ENCODE measurements at places on chromosomes 4 and X.

DNA sequence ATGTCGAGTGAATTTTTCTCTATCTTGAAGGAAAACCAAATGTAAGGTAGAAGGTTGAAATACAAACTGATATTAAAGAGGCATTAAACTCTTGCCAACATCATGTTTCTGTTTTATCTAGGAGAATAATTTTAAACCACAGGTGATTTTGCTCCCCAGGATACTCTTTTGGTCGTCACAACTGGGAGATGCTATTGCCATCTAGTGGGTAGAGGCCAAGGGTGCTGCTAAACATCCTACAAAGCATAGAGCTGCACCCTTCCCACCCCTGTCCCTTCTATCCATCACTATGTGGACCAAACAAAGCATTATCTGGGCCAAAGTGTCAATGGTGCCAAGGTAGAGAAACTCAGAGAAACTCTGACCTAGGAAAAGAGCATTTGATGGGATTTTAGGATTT is 154.6 kb upstream of the MAGEB2 start:
- DNase-seq = no peak

- DNase-seq = no peak
Measured at GRCh38 chrX:140817943-140818342, 108.4 kb downstream of the LINC00632 start.

DNA sequence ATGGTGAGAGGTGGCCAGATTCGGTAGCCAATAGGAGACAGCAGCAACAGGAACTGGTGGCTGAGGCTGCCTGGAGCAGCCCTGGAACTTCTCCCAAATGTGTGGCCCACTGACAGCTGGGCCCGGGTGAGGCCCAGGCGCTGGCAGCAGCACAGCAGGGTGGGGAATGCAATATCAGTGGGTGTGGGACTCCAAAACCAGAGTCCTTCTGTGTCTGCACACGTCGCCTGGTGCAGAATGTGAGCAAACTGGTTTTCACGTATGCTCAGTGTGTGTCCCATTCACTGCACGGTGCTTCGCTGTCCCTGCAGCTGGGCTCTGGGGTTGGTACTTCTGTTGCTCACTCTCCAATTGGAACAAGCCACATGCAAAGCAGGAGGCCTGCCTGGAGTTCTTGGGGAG is 14.4 kb upstream of the CENPU start:
- DNase-seq = no peak

DNA sequence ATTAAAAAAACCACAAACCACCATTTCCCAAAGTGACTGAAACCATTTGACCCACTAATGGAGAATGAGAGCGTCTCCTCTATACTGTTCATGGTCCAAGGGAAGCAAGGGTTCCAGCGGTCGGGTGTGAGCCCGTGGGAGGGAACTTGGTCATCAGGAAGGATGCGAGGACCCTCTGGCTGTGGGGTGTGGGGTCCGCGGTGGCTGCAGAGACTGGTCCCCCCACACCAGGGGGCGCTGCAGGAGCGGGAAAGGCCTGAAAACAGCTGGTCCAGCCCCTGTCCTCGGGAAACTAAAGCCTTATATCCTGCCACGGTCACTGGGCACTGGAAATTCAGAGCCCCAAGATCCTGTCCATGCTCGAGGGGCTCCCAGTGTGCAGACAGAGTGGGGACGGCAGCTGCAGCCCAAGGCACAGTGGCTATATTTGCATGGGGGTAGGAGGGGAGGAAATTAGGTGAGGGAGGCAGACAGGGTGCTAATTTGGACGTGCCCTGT is 4.3 kb downstream of the BLOC1S4 start:
- DNase-seq = peak; percentile 57

GRCh38 chr4:56544573-56545131 is 39.1 kb downstream of the ARL9 start:
- DNase-seq = peak; percentile 56

DNA sequence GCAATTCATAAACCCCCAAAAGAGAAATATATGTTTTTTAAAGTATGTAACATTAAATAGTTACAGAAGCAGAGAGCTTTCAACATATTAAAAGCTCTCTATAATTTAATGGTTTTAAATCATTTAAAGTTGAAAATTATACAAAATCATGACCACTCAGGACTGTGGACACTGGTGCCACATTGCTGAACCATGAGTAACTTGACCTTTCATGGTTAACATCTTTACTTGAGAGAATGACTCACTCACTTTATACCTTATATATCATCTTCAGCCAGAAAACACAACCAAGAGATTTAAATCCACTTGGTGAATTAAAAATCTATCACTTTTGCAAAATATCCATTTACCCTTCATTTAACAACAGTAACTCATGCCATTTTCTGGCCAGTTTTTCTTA is 584.3 kb upstream of the SMIM31 start:
- DNase-seq = no peak

GRCh38 chrX:145910017-145910416 is 92.4 kb downstream of the SLITRK2 start:
- no peak for DNase-seq

DNA sequence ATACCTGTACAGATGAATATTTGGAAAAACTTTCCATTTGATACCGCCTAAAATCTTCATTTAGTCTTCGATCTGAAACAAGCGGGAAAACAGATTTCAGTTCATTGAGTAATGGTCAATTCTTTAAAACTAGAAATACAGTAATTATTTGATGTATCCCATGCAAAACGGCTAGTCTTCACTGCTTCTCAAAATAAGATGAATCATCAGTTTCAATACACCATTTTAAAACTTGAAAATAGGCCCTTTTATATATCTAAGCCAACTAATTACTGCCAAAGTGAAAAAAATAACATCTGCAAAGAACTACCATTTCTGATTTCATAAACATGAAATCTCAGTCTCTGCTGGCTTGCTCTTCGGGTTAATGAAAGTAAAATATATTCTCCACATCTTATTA is 11.0 kb downstream of the SCLT1 start:
- no peak for DNase-seq

All from stimulated activated CD8-positive, alpha-beta memory T cell treated with anti-CD3 and anti-CD28 coated beads, Interleukin-15, amount 100 ng/mL, for 4 hours (primary cell).